ENCODE measurements at places on chromosomes 5 and 9.
A peak's percentile ranks its signal among the peaks of the same experiment; 100 is the strongest.

- no peak for DNase-seq
Observed at GRCh38 chr9:3887221-3887653, 361.4 kb upstream of the RFX3 start.

GRCh38 chr9:84285381-84285780, 55.2 kb downstream of the SLC28A3 start:
- no peak for DNase-seq

- DNase-seq = no peak
Observed at GRCh38 chr5:33341351-33341750, 99.4 kb upstream of the TARS1 start.

- no peak for DNase-seq
Observed at GRCh38 chr5:82745016-82745415, 332.2 kb downstream of the TMEM167A start.

DNA sequence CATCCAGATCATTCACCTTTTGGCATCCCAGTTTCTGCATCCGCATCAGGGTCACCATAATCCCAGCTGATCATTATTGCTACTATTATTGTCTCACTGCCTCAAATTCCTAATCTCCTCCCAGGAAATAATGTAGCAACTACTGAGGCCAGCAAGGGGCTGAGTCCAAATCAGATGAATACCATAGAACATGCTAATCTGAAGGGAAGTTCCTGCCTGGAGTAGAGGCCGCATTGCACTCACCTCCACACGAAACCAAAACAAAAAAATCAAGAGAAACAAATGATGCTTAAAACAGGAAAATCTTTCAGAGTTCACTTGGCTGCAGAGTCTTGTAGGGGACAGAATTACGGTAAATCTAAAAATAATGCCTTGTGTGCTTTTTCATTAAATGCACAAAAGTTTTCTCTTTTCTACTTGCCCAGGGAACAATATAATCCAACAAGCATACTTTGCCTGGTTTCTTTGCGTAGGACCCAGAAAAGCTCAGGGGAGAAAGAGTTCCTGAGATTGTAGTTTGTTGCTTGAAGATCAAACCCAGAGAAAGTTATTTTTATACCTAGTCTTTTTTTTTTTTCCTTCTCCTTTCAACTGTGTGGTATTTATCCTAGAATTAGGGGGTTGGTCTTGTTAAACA, 87.7 kb upstream of the KLF4 start:
- no peak for DNase-seq

GRCh38 chr9:134623258-134624066, 18.1 kb upstream of the COL5A1 start:
- peak; percentile 43 for DNase-seq

DNA sequence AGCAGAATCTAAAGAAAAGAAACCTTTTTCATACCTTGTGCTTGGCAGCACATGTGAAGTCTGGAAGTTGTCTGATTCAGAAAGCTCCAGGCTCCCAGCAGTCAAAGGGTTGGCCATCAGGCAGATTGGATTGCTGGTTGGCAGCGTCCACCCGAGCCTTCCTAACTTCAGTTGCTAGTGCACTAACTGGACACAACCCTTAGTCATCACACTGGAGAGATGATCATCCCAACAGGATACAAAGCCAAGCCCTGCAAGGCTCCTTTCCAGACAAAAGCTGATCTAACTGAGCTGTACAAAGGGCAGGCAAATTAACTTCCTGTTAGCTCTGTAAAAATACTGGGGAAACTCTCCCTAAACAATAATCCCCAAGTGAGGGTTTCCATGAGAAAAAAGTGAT, 185.6 kb downstream of the SNX18 start:
- peak; percentile 96 for DNase-seq

DNA sequence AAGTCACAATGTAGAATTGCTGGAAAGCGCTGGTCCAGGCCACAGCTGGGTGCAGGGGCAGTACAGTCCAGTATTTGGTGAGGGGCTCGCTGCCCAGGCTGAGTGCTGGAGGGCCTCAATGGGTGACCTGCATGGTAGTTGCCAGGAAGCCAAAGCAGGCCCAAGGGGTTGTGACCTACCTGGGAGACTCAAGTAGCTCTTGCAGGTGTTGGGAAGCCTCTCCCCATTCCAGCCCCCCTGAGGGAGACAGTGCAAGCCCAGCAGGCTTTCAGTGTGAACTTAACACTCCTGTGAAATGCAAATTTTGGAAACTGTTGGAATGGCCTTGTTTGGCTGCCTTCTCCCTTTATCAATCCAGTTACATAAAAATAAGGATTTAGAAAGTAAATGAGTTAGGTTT, 13.9 kb downstream of the KDM4C start:
- no peak for DNase-seq

- peak; percentile 76 for DNase-seq
Observed at GRCh38 chr5:91938441-91938840, 555.3 kb upstream of the ARRDC3 start.

GRCh38 chr5:157956271-157956885, 97.4 kb upstream of the CLINT1 start:
- no peak for DNase-seq

GRCh38 chr9:2788919-2789318, 55.0 kb downstream of the PUM3 start:
- no peak for DNase-seq

- no peak for DNase-seq
Observed at GRCh38 chr9:82565188-82565969, 497.6 kb downstream of the RASEF start.

GRCh38 chr5:75050415-75050814, 1.9 kb downstream of the GCNT4 start:
- DNase-seq = peak; percentile 25

DNA sequence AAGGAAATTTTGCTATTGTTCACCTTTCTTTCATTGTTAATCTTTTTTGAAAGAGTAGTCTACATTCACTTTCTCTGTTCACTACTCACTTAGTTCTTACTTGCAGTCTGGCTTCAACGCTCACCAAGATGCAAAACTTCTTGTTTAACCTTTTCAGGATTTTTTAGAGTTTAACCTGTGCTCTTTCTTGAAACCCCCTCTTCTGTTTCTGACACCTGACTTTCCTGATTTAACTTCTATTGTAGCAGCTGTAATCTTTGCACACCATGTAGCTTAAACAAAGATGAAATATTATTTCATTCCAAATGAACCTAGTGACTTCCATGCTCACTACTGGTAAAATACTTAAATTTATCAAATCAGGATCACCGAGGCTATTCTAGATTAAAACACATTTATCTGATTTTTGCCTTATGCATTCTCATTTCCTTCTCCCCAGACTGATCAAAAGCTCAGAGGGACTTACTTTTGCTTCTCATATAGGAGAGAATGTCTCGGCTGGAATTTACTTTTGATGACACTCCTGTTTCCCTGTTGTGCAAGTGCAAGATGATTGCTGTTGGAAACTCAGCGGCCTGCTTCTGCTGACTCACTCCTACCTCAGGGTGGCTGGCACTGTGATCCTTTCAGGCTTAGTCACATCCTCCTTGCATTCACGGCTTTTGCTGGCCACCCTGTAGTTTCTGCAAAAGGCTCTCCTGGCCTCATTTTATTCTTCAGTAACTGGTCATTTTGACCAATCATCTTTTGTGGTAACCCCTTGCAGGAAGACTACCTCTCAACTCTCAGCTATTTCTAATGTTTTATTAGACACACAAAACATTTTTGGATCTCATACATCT, 109.3 kb upstream of the IFNE start:
- DNase-seq = peak; percentile 99

GRCh38 chr9:87570000-87570908, 72.6 kb downstream of the DAPK1 start:
- no peak for DNase-seq

DNA sequence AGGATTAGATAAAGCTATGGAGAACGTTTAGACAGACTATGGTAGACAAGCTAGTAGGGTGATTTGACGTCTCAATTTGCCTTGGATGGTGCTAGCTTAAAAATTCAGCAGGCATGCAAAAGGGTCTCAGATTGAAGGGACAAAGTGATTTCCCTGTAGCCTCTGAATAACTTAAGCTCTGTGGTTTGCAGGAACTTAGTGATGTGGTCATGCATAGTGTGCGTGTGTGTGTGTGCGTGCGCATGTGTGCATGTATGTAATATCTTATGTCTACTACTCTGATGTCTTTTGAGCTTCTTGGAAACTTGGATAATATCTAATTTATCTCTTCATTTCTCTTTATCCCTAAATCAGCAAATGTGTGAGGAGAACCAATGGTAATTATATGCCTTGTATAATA, 183.6 kb upstream of the TNC start:
- no peak for DNase-seq

DNA sequence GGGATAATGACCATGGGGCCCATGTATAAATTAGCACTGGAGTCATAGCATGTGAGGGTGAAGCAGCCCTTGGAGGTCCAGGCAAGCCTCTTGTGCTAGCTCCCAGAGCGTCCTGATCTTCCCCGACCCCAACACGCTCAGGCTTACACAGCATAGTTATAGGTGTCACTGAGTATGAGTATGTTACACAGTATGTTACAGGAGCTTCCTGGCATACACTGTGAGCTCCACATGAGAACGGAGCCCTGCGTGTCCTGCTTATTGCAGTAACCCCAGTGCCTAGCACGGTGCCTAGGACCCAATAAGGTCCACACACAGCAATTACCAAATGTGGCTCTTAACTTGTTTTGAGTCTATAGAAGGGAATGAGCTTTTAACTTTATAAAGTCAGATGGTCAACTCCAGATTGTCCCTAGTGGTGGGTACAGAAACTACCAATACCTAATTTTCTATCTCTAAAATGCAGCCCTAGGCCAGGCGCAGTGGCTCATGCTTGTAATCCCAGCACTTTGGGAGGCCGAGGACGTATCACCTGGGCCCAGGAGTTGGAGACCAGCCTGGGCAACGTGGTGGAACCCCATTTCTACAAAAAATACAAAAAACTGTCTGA, 64.1 kb downstream of the PLAC8L1 start:
- DNase-seq = peak; percentile 12

- peak; percentile 81 for DNase-seq
Observed at GRCh38 chr5:123610665-123611405, 98.9 kb downstream of the CSNK1G3 start.

- DNase-seq = no peak
Observed at GRCh38 chr9:20441166-20441565, 181.1 kb downstream of the MLLT3 start.

- DNase-seq = no peak
Observed at GRCh38 chr9:122315534-122315933, 50.9 kb downstream of the MRRF start.

DNA sequence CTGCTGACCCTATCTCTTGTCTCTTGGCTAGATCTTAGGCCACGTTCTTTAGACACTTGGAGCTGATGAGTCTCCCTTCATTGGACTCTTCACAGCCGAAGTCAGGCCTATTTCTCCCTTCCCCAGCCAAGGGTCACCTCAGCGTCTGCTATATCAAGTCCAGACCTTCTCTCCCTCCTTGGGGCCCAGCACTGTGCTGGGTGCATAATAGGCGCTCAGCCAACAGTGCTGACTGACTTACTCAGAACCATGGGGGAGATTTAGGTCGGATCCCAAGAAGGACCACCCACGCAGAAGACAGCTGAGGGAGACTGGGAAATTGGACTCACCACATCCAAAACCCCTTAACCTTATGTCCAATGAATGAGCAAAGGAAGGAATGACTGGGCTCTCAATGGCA, 5.6 kb upstream of the AMBP start:
- DNase-seq = peak; percentile 40
